ENCODE measurements at places on chromosomes 2 and 18.

DNA sequence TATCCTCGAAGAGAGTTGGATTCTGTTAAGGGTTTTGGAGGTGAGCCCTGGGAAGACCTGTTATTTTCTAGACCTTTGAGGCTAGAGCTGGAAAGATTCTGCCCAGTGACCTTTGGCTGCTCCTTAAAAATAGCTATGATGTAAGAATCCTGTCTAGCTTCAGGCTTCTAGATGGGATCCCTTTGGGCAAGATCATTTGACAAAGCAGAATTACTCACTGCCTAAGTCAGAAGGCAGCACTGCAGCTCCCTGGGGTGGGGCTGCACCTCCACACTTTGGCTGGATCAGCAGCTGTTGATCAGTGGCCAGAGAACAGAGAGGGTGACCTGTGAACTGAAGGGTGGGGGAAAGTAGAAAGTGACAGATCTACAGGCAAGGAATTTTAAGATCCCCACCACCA, 103.8 kb downstream of the ASAP2 start:
- DNase-seq, result no peak

GRCh38 chr18:72973841-72974240, 106.1 kb upstream of the NETO1 start:
- no peak for DNase-seq

GRCh38 chr2:236107942-236108625, 60.1 kb downstream of the GBX2 start:
- no peak for DNase-seq

GRCh38 chr2:231918501-231919330, 7.5 kb downstream of the NPPC start:
- no peak for DNase-seq

DNA sequence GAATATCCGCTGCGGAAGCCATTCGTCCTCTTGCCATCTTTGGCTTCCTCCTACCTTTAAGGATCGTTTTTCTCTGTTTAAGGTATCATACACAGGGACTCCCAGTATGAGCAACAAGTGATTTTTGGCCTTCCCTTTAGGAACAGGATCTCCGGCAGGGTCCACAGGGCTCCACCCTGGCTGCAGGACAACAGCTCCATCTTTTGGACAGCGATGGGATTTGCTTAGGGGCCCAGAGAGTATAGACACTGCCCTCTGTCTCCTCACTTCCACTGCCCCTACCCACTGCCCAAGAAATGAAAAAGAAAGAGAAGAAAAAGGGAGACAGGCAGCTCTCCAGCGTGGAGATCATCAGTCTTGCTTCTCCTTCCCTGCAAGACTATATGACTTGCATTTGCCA, 224.5 kb downstream of the UXS1 start:
- DNase-seq, result no peak

DNA sequence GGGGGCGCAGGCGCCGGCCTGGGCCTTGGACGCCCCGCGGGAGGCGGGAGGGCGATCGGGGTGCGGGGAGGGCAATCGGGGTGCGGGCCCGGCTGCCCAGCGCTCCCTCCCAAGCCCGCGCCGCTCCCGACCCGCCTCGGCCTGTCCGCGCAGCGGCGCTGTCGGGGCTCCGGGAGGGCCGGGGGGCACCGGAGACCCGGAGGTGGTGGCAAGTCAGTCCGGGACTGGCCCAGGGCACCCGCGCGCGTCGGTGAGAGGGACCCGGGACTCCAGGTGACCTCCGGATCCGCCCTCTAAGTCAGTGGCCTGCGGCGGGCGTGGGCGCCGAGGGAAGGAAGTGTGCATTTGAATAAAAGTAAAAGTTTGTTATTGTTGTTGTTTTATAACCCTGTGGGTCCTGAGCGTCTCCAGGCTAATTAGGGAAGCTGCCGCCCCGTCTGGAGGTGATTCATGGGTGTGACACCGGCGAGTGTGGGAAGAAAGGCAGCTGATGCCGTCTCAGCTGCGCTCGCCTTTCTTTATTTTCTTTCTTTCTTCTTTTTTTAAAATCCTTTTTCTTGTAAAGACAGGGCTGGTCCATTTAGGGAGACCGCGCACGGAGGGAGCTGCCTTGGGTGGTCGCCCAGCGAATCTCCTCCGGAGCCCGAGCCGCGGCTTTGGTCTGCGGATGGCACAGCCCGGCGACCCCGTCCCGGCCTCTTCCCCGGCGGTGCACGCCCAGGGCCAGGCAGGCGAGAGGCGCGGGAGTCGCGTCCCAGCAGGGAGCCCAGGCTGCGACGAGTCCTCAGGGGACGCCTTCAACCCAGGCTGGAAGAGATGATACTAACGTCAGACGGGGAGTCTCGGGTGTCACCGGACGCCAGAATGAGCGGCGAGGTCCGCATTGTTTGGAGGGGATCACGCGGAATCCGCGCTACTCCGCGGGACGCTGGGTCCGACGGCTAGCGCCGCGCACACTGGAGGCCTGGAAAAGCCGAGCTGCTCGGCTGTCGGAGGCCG, 627 bp upstream of the CRACDL start:
- no peak for DNase-seq

DNA sequence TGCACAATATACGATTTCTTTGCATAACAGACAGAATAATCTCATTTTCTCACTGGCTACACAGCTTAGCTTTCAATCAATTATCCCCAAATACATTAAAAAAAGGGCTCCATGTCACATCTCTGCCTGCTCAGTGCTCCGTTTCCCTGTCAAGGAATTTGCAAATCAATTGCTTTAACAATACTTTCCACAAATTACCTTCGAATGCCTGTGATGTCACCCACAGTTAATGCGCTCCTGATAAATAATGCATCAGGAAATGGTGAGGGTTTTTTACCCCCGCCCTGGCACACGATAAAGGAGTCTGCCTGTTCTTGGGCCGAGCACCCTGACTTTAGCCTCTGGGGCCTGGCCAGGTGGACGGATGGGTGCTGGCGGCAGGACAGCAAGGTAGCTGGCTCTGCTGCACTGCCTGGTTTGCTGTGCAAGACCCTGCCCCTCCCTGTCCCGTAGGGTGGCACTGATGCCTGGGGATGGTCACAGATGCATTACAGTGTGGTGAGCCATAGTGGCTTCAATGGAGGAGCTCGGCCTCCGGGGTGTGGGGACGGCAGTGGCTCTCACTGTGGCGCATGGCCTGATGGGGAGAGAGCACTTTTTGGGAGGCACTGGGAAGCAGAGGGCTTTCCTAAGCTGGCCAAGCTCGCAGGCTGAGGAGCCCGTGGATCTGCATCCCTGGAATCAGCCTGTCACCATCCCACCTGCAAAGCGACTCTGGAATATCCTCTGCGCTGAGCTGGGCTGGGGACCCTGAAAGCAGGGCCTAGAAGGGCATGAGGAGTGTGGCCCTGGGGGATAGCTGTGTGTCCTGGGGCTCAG, 88.3 kb upstream of the HS6ST1 start:
- DNase-seq, result no peak

- no peak for DNase-seq
Measured at GRCh38 chr18:13136904-13137669, 81.5 kb upstream of the LDLRAD4 start.

GRCh38 chr18:21242780-21243401, 859 bp downstream of the GREB1L start:
- no peak for DNase-seq

DNA sequence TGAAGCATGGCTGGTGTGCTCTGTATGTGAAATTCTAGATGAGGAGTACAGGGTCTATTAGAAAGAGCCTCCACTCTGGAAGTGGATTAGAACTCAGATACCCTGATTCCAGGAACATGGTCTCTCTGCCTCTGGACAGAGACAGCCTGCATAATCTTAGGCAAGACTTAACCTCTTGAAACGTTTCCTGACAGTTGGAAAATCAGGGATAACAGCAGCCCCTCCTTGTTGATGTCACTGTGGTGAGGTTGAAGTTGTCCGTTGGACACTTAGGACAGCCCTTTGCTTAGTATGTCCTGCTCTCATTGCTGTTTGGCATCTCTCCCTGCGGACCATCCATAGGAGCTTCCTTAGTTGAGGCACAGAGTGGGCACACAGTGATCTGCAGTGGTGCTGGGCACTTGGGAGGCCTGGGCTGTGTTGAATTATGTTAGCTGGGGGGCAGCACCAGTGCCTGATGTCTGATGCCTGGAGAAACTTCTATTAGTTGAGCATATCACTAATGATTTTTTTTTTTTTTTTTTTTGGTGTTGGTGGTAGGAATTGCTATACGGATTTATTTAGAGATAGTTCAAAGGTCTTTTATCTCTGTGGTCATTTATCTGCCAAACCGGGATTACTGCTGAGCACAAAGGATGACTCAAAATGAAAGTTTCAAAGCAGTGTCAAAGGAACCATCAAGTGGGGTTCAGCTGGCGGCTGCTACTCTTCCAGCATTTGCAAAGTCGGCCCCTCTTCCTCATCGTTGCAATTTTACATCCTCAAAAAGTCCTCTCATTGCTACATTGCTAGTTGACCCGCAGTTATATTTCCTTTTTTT, 28.8 kb downstream of the SETBP1 start:
- DNase-seq, result no peak

- no peak for DNase-seq
Measured at GRCh38 chr18:75309564-75309963, 99.0 kb downstream of the TSHZ1 start.

GRCh38 chr18:78587626-78588600, 391.7 kb upstream of the SALL3 start:
- no peak for DNase-seq

DNA sequence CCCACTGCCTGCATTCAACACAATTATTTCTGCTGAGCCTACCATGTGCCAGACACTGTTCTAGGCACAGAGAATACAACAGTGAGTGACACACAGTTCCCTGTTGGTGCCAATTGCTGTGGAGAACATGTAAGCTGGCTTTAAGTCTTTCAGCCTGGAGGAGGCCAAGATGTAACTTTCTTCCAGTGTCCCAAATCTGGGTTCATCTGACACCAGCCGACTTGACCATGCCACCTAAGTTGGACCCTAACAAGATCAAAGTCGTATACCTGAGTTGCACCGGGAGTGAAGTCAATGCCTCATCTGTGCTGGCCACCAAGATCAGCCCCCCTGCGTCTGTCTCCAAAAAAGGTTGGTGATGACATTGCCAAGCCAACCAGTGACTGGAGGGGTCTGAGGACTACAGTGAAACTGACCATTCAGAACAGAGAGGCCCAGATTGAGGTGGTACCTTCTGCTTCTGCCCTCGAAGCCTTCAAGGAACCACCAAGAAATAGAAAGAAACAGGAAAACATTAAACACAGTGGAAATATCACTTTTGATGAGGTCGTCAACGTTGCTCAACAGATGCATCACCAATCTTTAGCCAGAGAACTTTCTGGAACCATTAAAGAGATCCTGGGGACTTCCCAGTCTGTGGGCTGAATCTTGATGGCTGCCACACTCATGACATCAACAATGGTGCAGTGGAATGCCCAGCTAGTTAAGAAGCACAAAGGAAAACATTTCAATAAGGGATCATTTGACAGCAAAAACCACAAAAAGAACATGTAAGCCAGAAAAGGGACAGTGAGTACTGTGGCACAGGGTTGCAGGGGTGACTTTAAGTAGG, 6.3 kb downstream of the TRABD2A start:
- DNase-seq, result no peak

GRCh38 chr18:22031611-22032010, 137.8 kb upstream of the GATA6 start:
- DNase-seq, result no peak

Data from NCI-H1694 treated with DMSO at 0.1 percent for 48 hours (cell line).